ENCODE measurements at places on chromosomes 3 and 15.

DNA sequence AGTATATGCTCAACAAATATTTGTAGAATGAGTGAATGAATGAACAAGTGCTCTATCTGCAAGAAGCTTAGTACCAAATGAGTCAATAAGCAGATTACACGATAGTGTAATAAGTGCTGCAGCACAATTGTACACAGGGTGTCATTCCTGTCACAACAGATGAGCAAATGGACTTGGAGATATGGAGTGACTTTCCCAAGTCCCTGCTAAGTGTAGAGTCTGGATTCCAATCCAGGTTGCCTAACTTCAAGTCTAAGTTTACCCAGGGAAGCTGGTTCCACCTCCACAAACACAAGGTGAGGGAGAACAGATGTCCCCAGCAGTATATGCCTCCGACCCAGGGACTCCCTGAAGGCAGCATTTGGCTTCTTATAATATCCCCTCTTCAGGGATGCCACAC lies 77.7 kb upstream of the RAD18 start:
- DNase-seq, result no peak

- peak; percentile 76 for DNase-seq
Measured at GRCh38 chr15:62059816-62060112, 483 bp downstream of the VPS13C start.

- no peak for DNase-seq
Measured at GRCh38 chr3:19931180-19931692, 2.8 kb downstream of the EFHB start.

DNA sequence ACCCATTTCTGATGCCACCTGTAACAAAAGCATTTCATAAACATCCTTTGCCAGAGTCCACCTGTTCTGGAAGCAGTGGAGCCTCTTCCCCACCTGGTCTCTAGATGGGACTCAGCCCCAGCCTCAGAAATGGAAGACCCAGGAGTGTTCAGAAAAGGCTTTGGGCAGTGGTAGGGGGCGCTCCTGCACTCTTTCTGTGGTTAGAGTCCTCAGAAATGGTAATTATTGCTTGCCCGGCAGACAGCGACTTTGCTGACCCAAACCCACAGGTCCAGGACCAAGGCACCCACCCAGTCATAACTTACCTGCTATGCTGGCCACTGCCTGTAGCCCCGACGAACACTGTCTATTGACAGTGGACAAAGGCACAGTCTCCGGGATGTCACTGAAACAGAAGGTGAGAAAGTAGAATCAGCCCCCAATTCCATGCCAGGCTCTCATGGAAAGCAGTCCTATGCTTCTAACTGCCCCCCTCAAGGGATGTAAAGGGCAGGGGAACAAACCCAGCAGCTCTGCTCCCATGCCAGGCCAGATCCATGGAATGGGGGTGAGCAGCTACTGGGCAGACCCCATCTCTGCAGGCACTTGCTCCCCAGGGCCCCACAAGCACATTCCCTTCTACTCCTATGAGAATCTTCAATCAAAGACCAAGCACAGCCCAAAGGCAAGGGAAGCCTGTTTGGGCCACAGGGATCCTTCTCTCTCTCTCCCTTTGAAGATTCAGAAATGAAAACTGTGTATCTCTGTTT lies 5.1 kb downstream of the ACAA1 start:
- DNase-seq, result no peak

DNA sequence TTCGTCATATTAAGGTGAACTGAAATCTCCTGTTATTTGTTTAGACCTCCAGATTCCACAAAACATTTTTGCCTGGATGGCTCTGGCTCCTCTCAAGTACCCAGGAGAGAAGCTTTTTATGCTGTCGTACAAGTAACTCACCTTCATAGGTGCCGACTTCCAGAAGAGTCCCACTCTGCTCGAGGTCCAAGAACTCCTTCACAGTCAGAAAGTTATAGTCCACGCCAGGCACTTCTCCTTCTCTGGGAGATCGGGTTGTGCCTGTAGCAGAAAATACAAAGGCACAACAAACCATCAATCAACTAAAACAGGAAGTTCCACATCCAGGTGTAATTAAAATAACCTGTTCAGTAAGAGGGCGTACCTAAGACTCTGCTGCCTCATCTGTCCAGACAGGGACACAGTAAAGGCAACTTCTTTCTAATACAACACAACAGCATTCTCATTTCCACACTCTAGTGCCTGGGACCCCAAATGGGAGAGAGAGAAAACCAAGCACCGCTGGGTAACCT lies 545.3 kb downstream of the MAGI1 start:
- DNase-seq, result no peak

GRCh38 chr15:72888211-72888610 lies 104.7 kb upstream of the ADPGK start:
- DNase-seq, result no peak

DNA sequence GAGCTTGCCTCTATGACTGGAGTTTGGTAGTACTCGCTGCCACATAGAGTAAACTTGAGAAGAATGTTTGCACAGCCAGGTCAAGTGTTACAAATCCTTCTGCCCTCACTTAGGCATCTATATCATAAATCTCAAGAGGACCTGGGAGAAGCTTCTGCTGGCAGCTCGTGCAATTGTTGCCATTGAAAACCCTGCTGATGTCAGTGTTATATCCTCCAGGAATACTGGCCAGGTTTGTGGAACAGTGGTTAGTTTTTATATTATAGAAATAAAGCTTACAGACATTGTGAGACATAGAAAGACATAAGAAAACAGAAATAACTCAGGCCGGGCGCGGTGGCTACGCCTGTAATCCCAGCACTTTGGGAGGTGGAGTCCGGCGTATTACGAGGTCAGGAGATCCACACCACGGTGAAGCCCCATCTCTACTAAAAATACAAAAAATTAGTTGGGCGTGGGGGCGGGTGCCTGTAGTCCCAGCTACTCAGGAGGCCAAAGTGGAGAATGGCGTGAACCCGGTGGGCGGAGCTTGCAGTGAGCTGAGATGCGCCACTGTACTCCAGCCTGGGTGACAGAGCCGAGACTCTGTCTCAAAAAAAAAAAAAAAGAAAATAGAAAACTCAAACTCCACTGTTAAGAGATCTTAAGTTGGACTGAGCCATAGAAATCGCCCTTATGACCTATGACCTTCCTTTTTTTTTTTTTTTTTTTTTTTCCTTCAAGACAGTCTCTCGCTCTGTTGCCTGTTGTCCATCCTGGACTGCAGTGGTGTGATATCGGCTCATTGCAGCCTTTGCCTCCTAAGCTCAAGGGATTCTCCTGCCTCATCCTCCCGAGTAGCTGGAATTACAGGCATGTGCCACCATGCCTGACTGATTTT lies 2.2 kb downstream of the RPSA start:
- no peak for DNase-seq

- no peak for DNase-seq
Measured at GRCh38 chr3:191680989-191681597, 220.1 kb downstream of the PYDC2 start.

DNA sequence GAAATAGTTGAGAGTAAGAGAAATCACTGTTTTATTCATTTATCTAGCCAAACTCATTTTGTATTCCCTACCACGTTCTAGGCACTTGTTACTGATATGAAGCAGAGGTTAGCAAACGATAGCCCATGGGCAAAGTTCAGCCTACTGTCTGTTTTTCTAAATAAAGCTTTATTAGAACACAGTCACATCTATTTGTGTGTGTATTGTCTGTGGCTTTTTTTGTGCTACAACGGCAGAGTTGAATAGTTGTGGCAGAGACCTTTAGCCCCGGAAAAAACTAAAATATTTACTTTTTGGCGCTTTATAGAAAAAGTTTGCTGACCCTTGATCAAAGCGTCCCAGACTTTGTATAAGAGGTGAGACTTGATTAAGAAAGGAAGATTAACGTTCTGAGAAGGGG lies 289.1 kb upstream of the CFAP20DC start:
- DNase-seq, result no peak

DNA sequence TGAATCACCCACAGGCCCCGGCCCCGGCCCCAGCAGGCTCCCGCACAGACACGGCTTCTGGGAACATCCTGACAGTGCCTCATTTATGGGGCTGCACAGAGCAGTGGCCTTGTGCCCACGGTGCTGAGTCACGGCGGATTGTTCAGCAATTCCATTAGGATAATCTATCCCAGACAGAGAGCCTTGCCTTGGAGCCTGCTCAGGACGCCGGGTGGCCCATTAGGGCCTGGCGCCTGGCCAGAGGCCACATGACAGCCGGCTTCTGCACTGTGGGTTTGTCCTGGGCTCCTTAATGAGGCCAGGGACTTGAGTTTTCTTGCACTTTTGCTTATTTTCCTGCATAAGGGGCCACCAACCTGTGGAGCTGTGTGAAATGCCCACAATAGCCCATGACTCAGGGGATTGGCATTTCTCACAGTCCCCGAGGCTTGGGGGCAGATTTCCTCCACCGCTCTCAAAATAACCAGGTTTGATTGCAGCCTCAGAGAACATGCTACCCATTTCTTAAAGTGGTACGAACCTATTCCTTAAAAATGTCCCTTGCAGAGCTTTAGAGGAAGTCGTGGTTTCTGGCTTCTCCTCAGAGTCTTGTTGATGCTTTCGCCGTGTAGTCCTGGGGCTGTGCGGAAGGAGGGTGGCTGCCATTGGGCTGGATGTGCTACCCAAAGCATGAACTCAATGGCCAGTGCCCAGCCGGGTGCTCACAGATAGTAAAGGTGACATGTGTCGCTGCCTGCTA lies 19.0 kb downstream of the SYNM start:
- no peak for DNase-seq

- no peak for DNase-seq
Measured at GRCh38 chr3:127529346-127530188, 61.0 kb downstream of the TPRA1 start.

- DNase-seq, result no peak
Measured at GRCh38 chr15:57962887-57963286, 102.6 kb downstream of the ALDH1A2 start.

DNA sequence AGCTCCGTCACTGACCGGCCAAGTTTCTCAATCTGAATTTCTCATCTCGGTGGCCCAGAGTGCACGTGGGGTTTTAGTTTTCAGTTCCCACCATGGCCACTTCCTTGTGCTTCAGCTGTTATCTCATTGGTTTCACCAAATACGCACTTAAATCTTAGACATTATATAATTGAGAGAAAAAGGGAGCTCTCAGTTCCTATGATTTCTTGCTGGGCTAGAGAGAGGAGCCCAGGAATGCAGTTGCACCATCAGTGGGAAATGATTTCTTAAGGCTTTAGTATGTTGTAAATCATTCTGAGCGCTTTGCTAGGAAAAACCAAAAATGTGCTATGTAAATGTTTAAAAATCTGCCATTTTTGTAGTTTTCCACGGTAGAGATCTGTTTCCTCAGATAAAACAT lies 53.2 kb downstream of the OXNAD1 start:
- no peak for DNase-seq

DNA sequence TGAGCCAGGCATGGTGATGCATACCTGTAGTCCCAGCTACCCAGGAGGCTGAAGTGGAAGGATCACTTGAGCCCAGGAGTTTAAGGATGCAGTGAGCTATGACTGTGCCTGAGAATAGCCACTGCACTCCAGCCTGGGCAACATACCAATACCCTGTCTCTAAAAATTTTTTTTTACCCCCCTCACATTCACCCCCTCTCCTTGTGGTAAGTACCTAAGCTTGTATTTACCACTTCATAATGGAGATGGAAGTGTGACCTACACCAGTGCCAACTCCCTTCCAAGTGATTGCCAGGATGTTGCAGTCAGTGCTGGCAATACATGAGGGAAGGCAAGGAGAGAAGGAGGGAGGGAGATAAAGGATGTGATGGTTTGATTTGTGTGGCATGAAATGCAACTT lies 84.2 kb downstream of the LRRC28 start:
- no peak for DNase-seq

DNA sequence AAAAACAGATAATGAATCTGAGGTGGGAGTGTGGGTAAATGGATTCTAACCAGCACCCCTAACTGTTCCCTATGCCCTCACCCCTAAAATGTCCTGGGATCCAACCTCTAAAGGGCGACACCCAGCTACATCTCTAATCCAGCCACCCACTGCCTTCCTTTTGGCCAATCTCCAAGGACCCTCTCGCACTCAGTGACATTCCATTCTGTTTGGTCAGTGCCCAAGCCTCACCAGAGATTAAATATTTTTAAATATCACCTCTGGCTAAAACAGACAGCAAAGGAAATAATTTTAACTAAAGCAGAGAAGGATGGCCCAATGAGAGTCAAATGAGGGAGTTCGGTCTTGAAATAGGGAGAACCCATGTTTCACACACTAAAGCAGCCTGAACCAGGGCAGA lies 19.9 kb upstream of the SCN10A start:
- no peak for DNase-seq

- no peak for DNase-seq
Measured at GRCh38 chr15:40466426-40467260, 4.1 kb upstream of the CHST14 start.

- no peak for DNase-seq
Measured at GRCh38 chr3:59446775-59447465, 397.1 kb upstream of the CFAP20DC start.

DNA sequence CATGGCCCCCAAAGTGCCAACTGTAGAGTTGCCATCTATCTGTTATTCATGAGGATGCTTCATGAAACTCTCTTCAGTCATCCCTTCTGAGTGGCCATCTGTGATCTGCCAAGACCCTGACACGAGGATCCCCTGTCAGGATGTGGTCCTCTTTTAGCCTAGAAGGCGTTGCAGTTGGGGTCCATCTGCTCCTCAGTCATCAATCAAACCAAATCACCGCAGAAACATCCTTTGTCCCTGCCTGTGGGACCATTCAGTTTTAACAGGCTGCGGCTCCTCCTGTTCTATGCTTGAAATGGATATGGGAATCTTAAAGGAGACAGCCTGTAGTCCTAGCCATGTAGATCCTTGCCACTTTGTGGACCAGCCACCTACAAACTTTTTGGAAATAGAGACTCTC lies 5.9 kb upstream of the RPS27L start:
- DNase-seq, result no peak

Data from memory B cell (primary cell).